ENCODE measurements at places on chromosomes 13 and 19.

DNA sequence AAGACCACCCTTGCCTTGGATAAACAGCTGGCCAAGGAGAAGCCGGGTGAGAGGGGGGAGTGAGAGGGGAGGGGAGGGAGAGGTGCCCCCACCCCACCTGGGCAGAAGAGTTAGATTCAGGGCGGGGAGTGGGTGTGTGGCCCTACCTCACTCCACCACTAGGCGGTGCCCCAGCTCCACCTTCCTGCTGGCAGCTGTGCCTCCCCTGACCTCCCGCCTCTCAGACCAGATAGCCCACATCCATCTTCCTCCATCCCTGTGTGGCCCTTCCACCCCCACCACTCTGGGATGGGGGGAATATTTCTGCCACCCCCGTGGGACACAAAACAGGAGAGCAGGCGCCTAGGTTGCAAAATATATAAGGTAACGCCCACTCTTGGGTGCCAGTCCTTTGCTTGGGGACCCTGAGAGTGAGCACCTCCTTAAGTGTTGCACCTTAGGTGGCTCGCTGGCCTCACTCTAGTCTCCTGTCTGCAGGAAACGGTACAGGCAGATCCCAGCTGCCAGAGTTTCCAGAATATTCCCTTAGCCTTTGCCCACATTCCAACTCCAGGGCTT lies 13.8 kb upstream of the EHD2 start:
- DNase-seq, result peak; percentile 55

- DNase-seq, result peak; percentile 16
Measured at GRCh38 chr13:114222461-114222968, 12.2 kb upstream of the CDC16 start.

GRCh38 chr19:54390942-54391577 lies 24.2 kb upstream of the TTYH1 start:
- DNase-seq, result peak; percentile 43

DNA sequence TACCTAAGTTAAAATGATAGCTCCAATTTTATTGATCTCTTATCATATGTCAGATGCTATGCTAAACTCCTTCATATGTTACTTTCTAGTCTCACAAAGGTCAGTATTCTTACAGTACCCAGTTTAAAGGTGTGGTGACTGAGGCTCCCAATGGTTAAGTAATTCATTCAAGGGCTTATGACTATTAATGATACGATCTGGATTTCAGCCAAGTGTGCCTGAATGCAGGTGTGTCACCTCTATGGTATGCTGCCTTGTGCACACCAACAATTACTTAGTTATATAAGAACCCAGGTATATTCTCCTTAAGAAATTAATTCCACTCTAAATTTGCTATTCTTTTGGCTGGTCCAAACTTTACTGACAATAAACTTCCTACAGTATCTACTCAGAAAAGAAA lies 84.6 kb upstream of the TRPC4 start:
- DNase-seq, result no peak

- no peak for DNase-seq
Measured at GRCh38 chr19:55472463-55472862, 4.0 kb upstream of the ZNF628 start.

GRCh38 chr19:28586474-28586873 lies 626.5 kb downstream of the UQCRFS1 start:
- DNase-seq, result no peak

DNA sequence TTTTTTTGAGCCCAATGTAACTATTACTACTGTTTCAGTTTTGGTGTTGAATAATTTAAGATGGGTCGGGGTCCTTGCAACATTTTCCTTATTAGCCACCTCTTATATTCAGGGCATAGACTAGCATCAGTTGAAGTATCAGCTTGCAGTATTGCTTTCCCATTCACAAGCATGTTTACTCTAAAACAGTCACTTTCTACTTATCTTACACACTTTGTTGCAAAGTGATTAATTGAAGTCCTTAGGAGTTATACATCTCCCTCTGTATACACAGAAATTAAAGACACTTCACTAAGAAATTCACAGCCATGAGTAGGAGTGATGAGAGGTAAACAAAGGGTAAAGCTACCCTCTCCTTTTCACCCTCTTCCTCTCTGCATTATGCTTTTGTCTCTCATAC lies 27.6 kb downstream of the SLAIN1 start:
- no peak for DNase-seq

- DNase-seq, result no peak
Measured at GRCh38 chr13:25112695-25113255, 16.8 kb downstream of the PABPC3 start.

DNA sequence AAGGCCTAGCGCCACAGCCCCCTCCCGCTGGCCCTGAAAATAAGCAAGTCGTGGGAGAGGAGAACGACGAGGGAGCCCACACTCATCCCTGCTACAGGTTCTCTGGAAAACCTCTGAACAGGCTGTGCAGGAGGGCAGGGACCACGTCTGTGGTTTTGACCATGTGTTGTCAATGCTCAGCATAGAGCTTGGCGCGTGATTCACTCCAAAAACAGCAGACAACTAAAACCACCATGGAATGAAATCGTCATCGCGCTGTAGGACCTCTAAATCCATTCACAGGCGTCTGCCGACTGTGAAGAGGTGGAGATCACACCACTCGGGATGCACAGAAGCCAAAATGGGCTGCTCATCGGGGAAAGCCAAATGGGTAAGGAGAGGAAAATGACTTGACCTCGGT lies 121.3 kb downstream of the COL4A1 start:
- DNase-seq, result no peak

DNA sequence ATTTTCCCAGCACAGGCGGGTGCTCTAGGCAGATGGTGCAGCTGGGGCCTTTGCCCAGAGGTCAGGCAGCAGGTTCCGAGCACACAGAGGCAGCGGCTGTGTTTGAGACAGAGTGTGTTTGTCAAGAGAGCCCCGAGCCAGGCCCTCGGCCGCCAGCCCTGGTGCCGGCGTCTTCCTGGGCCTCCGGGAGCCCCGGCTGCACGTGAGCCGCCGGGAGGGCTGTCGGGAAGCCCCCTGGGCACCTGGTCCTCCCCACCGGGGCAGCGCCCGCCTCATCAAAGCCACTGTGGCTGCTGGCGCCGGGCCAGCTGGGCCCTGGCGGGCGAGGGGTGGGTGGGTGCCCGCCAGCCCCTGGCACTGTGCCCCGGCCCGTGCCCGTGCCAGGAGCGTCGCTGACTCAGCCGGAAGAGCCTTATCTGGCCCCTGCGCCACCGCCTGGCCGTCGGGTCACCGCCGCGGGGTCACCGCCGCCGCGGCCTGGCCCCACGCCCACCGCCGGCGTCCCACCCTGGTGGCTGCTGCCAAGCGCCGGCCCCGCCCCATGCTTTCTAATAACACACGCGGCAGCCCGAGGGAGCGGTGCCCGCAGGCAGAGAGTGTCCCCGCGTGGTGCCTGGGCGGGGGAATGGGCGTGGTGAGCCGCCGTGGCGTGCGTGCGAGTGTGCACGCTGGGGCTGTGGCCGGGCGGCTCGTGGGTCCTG lies 14.9 kb downstream of the ARID3A start:
- peak; percentile 76 for DNase-seq

DNA sequence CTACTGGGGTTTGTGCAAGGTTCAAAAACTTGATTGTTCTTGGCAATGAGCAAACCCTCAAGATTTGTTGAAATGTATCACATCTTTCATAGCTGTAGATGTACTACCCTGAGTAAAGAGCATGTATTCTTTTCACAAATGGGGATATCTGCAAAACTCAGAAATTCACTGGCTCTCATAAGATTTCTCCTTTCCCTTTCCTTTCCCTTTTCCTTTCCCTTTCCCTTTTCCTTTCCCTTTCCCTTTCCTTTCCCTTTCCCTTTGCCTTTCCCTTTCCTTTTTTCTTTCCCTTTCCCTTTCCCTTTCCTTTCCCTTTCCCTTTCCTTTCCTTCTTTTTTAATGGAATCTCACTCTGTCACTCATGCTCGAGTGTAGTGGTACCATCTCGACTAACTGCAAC lies 69.1 kb downstream of the FNDC3A start:
- DNase-seq, result no peak

DNA sequence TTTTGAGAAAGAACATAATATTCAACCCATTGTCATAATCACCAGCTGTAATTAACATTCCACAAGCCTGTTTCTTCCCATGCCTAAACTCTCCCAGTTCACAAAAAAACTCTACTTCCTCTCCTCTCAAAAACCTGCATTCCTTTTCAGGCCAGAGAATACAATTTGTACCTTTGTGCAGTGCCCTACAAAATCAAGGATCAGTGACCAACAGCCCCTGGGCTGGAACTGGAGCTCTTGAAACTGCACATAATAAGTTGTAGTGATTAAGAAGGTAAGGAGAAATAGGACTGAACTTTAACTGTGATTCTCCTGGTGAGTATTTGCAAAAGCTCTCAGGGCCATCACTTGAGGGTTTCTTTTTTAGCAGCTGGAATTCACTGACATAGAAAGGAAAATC lies 472.7 kb downstream of the RFC3 start:
- DNase-seq, result no peak

GRCh38 chr19:15666186-15666585 lies 6.7 kb upstream of the CYP4F12 start:
- DNase-seq, result no peak

GRCh38 chr13:114132419-114133121 lies at the start of gene RASA3:
RASA3 (minus strand) TSS chr13:114132623; CDS start chr13:114132489, 134 bp downstream.
- peak; percentile 82 for DNase-seq

DNA sequence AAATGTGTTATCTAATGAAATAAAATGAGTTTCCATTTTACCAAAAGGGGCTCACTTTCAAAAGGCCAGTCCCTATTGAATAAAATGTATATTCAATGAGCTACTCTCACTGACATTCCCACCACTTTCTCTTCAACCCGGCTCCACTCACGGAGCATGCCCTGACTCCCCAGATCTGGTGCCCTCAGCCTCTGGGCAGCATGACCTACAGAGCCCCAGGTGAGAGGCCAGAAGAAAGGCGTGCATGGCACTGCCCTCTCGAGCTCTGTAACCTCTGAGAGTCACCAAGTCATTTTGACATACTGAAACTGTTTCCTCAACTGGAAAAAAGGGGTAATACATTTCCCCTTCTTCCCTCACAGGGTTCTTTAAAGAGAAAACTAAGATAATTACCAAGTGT lies 25.2 kb upstream of the SIAH3 start:
- DNase-seq, result no peak

- no peak for DNase-seq
Measured at GRCh38 chr19:48329167-48329891, 4.0 kb downstream of the EMP3 start.

- no peak for DNase-seq
Measured at GRCh38 chr13:37680137-37680536, 81.6 kb upstream of the POSTN start.

DNA sequence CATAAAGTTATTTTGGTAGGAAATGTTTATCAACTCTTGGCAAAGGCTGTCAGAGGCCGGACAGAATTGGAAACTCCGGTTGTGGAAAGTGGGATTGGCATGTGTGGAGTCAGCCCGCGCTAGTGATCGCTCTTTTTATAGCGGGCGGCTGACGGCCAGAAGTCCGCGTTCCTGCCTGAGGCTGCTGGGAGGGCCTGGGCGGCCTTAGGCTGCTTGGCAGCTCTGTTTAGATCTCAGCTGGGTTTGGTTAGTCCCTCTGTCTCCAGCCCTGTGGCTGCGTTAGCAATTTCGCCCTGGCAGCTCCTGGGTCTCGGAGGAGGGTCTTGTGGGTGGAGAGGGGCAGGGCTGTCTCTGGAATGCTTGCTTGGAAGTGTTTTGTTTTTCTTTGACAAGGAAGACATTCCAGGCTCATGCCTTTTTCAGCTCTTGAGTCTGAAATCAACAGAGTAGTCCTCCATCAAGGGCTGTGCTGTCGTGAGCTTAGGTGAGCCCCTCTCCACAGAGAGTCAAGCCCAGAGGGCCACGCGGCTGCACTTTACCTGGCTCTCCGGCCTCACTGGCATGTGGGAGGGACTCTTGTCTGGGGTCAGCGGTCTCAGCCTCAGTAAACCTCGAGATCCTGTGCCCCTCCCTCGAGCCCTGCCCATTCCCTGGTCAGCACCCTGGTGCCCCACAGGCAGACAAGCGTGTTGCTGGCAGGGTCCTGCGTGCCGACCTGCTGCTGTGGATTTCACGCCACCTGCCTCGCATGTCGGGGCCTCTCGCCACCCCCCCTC lies 22.5 kb downstream of the DOT1L start:
- peak; percentile 96 for DNase-seq

DNA sequence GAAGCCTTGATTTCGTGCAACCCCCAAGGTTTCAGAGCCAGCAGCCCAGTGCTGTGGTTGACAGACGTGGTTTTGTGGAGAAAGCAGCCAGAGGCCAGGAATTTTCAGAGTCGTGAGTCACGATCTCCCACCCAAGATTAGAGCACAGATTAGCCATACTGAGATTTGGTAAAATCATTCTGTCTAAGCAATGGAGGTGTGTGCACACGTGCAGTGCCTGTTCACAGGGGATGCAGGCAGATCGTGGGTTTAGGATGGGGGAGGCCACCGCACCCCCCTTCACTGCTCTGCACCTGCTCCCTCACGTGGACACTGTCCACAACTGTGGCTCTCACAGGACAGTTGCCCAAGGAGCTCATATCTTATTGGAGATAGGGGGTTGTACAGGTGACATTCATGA lies 46.6 kb upstream of the GPR183 start:
- no peak for DNase-seq

DNA sequence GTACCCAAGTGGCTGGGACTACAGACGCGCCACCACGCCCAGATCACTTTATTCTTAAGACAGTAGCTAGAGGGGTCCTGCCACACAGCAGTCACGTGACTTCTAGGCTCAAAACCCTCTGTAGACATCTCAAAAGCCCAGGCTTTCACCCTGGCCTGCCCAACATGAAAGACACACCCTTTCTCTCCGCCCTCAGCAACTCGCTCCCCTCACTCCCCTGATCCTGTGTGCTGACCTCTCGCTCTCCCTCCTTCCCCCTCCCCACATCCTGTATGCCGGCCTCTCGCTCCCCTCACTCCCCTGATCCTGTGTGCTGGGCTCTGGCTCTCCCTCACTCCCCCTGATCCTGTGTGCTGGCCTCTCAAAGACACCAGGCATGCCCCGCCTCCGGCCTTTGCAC lies 77.4 kb downstream of the SLC15A1 start:
- no peak for DNase-seq

DNA sequence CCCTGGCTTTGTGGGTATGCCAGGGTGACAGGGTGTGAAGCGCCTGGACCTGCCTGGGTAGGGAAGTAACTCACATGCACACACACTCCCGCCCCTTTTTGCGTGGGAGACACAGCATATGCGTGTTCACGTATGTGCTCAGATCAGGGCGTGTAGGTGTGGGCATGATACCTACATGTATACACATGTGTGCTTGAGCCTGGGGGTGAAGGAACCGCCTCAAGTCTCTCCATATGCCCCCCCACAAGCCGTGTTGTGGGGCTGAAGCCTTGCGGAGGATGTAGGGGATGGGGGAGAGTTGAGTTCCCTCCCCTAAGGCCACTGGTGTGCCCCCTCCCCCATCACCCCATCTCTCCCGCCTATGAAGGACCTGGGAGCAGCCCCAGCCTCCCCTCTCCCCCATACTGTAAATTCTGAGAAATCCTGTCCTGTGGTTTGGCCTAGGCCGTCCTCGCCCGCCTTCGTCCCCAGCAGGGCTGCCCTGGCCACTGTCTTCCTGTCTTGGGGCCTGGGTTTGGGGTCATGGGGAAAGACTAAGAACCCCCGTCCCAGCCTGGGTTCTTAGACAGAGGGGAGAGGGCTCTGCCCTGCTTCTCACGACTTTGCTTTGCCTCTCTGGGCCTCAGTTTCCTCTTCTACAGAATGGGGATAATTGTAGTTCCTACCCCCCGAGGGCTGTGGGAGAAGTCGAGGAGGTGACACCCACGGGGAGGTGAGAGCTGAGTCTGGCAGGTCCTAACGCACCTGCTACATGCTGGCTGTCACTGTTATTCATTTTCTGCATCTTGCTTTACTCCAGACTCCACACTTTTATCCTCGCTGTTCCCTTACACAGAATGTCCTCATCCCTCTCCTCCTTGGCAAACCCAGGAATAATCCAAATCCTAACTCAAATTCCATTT lies 14.3 kb downstream of the ACTL9 start:
- no peak for DNase-seq
